ENCODE measurements at places on chromosomes 12 and 14.
A peak's percentile ranks its signal among the peaks of the same experiment; 100 is the strongest.

DNA sequence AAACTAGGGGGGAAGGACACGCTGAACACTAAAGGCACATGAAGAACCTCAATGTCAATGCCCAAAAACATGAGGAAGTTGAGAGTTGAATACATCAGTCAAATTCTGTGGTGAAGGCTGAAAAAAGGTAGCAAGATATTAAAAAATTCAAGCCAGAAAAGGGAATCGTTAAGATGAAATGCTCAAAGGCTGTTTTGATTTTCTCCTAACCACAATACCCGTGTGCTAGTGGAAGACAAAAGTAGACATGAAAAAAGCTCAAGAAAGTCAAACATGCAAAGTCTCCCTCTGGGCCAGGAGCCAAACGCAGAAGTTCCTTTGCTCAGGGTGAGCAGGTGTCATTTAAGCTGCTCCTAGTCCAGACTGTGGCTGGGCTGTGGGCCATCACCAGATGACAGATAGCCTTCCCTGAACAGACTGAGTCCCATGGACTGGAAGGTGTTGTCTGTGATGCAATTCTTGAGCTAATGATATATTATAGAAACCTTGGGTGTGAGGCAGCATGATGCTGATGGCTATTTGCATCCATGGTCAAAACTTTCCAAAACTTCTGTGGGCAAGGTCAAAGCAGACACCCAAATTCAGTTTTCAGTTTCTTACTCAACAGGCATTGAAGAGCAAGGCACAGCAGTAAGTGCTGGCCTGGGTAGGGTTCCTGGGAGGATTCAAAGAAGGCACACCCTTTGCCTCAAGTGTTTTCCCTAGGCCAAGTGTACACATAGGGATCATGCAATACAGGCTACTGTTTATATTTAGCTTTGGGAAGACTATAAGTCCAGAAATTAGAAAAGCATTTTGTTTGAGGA, 81.6 kb downstream of the MYRFL start:
- no peak for DNase-seq

DNA sequence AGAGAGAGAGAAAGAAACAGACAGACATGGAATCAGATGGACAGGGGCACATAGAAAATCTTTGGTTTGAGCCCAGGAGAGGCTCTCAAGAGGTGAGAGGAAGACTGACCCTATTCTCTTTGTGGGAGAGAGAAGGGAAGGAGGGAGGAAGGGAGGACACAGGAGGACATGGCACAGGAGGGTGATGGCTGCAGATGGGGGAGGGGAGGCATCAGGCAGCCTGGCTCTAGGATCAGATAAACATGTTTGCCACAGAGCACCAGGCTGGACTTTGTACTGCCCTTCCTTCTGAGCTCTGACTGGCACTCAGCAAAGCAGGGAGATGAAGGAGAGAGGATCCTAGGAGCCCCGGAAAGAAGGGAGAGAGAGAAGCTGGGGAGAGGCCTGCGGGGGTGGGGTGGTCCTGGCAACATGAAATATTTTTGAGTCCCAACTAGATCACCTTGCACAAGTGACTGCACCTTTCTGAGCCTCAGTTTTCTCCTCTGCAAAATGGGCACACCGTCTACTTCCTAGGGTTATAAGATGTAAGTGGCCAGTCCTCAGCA, 6.1 kb downstream of the HNF1A start:
- no peak for DNase-seq

- DNase-seq: no peak
Measured at GRCh38 chr12:26299751-26300150, 104.4 kb downstream of the SSPN start.

DNA sequence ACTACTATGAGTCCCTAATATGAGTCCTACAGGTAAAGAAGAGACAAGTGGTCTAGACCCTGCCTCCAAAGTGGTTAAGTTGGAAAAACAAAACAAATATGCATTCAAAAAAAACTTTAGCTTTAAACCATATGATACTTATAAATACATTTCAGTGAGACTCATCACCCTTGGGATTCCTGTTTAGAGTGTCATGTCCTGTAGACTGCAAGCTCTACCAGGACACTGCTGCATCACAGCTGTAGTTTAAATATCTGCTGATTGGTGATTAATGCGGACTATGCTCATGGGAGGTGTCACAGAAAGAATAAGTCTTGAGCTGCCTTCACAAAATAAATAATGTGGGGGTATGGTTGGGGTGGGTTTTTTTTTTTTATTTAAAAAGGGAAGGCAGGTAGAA, 8.8 kb upstream of the LGR5 start:
- DNase-seq: no peak

GRCh38 chr12:19932413-19932812, 435.9 kb upstream of the PDE3A start:
- DNase-seq: no peak

GRCh38 chr12:25182765-25183164, 12.2 kb downstream of the DNAI7 start:
- DNase-seq: no peak

DNA sequence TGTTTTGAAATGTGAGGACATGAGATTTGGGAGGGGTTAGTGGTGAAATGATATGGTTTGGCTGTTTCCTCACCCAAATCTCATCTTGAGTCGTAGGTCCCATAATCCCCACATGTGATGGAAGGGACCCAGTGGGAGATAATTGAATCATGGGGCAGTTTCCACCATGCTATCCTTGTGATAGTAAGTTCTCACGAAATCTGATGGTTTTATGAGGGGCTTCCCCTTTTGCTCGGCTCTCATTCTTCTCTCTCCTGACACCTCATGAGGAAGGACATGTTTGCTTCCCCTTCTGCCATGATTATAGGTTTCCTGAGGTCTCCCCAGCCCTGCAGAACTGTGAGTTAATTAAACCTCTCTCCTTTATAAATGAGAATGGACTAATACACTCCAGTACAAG, 18.0 kb downstream of the GALNT6 start:
- no peak for DNase-seq

- DNase-seq: no peak
Measured at GRCh38 chr14:41875116-41875515, 268.4 kb downstream of the LRFN5 start.

DNA sequence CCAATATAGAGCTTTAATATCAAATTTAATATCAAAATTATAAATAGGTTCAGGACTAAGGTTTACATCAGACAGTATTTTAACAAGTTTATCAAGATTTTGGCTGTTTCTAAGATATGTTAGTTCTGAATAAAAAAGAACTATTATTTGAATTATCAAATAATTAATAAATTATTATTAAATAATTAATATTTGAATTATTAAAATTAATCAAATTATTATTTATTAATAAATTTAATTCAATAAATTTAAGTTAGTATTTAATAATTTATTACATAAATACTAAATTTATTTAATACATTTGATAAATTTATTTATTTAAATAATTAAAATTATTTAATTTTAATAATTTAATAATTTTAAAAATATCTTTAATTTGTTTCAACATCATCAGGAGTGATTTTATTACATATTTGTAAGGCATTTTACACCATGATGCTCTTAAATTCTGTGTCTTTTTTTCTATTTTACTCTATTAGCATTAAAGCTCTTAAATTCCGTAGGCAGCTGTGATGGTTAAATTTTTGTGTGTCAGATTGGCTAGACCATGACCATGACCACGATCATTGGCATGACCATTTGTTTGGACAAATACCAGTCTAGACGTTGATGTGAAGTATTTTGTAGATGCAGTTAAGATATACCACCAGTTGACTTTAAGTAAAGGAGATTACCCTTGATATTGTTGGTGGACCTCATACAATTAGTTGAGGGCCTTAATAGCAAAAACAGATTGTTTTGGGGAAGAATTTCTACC, 82.6 kb downstream of the BBS10 start:
- DNase-seq: no peak

- DNase-seq: no peak
Measured at GRCh38 chr12:90246688-90247087, 538.0 kb upstream of the ATP2B1 start.

- no peak for DNase-seq
Measured at GRCh38 chr14:67172056-67172455, 17.2 kb upstream of the GARIN2 start.

DNA sequence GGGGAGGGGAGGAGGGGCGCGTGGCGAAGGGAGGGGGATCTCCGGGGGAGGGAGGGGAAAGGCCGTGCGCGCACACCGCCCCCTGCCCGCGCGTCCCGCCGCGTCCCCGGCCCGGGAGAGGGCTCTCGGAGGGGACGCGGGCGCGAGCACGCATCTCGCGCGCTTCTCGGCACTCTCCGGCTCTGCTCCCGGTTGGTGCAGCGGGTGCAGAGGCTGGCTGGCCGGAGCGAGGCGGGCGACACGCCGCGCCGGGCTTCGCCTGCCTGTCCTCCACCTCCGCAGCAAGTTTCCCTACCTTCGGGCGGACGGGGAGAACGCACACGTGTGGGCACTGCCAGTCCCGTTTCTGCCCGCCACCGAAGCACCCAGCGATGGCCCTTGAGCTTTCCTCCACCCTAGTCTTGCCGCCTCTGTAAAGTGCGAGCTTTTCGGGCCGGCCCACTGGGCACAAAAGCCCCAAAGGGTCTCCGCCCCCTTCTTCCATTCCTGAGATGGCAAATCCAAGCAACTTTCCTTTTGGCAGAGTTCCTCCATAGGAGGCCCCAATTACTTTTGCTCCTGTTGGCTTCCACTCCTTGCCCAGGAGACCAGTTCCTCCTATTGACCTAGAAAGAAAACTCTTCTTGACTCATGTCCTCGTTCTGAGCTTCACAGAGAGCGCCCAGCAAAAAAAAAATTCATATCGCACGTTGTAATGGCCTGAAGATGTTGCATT, 363 bp upstream of the CSAD start:
- DNase-seq: peak; percentile 71

DNA sequence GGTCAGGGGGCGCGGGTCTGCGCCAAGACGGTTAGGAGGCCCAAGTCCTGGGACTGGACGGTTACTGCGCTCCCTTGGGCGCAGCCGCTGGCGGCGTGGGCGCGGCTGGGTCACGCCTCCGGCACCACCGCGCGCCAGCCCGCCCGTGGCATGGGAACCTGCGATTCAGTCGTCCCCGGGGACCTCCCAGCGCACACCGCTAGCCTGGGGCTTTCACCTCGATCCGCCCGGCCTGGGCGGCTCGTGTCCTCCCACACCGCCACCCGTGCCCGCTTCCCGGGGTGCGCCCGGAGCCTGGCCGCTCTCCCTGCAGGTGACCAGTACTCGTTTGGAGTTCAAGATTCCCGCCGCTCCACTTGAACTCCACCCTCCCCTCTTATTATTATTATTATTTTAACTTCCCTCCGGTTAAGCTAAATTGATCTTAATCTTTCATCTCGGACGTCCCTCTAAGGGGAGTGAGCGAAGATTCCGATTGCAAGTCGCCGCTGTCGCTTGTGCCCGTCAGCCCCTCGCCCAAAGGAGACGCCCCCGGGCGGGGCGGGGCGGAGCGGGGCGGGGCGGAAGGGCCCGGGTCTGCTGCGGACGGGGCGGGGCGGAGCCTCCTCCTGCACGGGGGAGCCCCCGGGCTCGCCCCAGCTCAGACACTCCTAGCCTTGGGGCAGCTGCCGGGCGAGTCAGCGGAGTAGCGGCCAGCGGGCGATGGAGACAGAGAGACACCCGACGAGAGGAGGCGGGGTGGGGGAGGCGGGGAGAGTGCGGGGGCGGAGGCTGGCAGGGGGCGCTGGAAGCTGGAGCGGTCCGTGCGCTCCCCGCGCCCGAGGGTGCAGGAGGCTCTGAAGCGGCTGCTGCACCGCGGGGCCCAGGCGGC, at the start of gene KCNMB4:
KCNMB4 (plus strand) TSS at position 643 of the 871 bp plus-strand sequence. CDS start 445 bp downstream, outside the sequence.
- DNase-seq: peak; percentile 42

GRCh38 chr12:56387152-56387736, 24.6 kb upstream of the APOF start:
- DNase-seq: no peak

DNA sequence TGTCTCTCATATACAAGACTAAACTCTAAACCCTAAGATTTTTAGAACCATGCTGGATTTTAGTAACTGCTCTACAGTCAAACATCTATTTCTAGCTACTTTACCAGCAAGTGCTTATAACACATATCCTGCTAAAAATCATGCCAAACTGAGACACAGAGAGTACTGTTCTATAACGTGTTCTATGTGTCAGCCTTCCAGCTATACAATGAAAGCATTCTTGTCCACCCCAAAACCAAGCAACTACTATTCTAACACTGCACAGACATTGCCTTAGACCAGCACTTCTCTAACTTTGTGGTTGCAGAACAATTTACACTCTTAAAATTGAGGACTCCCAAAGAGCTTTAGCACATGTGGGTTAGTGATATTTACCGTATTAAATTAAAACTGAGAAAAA, 85.7 kb downstream of the SPPL3 start:
- no peak for DNase-seq

DNA sequence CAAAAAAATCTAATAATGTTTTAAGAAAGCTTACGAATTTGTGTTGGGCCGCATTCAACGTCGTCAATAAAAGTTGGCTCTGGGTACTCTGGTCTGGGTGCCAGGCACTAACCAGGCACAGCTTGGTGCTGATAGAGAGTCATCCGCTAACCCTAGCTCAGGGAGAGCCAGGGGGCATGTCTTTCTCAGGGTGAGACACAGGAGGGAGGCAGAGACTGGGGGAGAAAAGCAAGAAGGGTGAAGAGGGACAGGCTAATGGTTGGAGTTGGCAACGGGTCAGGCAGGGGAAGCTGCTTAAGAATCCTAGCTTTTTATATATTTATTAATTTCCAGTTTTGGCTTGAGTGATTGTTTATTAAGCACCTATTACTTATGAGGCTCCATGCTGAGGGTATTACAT, 105.0 kb downstream of the CMKLR1 start:
- DNase-seq: no peak

DNA sequence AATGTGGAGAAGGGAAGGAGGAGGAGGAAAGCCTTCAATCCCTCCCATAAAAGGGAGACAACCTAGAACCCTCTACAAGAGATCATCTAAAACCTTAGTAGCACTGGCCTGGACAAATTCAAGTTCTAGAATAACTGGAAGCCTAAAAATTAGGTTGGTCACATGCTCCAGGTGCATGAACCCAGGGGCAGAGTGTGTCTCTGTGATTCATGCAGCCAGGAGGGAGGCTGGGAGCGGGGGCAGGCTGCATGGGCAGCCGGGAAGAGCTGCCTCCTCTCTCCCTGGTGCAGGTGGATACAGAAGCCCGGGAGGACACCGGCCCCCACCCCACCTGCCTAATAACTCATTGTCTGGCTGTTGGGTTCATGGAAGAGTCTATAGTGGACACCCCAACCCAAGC, 38.6 kb downstream of the CCDC85C start:
- no peak for DNase-seq

GRCh38 chr12:67546746-67547145, 101.8 kb upstream of the DYRK2 start:
- DNase-seq: no peak

GRCh38 chr12:98042668-98043067, 472.7 kb upstream of the TMPO start:
- DNase-seq: no peak

- no peak for DNase-seq
Measured at GRCh38 chr12:44777044-44777443, 99.1 kb downstream of the NELL2 start.

GRCh38 chr14:21054123-21054767, 3.4 kb upstream of the RNASE8 start:
- no peak for DNase-seq

DNA sequence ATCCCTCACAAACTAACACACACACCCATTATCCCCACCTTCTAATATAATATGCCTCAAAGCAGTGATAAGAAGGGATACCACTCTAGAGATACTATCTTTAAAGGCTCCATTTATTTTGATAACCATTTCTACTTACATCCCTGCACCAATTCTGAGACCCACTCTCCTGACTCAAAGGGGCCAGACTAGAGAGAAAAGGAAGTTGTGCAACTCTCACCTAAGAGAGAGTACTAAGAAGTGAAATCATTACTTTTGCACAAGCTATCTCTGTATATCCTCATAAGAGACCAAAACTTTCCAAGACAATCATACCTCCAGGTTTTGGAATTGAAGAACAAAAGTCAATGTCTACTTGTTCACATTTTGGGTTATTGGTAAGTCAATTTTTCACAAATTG, 45.4 kb upstream of the USP15 start:
- DNase-seq: no peak
